Activated T-cell treated with anti-CD3 and anti-CD28 coated beads, Interleukin-2, amount 50 U/mL, for 72 hours (primary cell): ENCODE measurements at places on chromosomes 2 and 18. TPM values are rescaled to one million over a fixed set of nuclear protein-coding genes. Genes with fewer than 3 reads are reported as not detected.
A peak's percentile ranks its signal among the peaks of the same experiment; 100 is the strongest.

The FZD7 gene
- 1.1 TPM for total RNA-seq

The AGXT gene
- total RNA-seq, result not detected

The DLGAP1 gene
- 0.17 TPM for total RNA-seq

The SERPINB8 gene
- total RNA-seq, result 18.6 TPM

- H3K27ac ChIP-seq, result no peak overlapping the region
- no peaks in the 10 kb centered on the region for H3K36me3 ChIP-seq
- H3K4me1 ChIP-seq, result peaks cover 13% of the 10 kb centered on the region
- no peaks in the 10 kb centered on the region for H3K27me3 ChIP-seq
These were observed 303.0 kb downstream of the ICOS start for GRCh38 chr2:204239411-204240165.

DNA sequence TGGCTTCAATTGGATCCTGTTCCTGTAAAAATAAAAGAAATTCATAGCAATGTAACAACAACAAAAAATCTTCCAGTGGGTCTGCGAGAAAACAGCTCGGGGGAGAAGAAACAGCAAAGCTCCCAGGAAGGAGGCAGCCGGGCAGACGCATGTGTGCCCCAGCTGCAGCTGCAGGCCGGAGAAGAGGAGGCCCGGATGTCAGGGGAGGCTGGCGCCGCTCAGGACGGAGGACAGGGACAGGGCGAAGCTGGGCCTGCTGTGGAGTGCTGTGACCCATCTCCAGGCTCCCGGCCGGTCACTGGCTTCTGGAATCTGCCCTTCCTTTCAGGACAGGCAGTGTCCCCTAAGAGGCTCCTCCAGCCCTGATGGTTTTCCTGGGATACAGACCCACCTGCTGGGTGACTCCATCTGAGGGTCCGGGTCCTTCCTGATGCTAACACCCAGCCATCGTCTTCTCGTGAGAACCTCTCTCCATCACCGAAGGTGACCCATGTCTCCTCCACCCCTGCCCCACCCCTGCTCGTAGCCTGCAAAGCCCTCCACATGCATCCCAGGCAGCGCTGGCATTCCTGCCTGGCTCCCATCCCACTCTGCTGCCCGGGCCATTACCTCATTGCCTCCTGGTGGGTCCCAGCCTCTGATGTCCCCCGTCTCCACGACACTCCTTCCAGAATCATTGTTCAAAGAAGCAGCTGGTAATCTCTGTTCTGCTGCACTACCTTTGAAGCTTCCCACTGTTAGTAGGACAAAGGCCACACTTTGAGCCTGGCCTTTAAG is 145.4 kb upstream of the TWIST2 start:
- no peak overlapping the region for H3K4me3 ChIP-seq
- peaks cover 4% of the 10 kb centered on the region for H3K27me3 ChIP-seq
- H3K27ac ChIP-seq, result no peak overlapping the region
- H3K36me3 ChIP-seq, result no peaks in the 10 kb centered on the region
- DNase-seq, result no peak

The LYPD1 gene
- not detected for total RNA-seq

DNA sequence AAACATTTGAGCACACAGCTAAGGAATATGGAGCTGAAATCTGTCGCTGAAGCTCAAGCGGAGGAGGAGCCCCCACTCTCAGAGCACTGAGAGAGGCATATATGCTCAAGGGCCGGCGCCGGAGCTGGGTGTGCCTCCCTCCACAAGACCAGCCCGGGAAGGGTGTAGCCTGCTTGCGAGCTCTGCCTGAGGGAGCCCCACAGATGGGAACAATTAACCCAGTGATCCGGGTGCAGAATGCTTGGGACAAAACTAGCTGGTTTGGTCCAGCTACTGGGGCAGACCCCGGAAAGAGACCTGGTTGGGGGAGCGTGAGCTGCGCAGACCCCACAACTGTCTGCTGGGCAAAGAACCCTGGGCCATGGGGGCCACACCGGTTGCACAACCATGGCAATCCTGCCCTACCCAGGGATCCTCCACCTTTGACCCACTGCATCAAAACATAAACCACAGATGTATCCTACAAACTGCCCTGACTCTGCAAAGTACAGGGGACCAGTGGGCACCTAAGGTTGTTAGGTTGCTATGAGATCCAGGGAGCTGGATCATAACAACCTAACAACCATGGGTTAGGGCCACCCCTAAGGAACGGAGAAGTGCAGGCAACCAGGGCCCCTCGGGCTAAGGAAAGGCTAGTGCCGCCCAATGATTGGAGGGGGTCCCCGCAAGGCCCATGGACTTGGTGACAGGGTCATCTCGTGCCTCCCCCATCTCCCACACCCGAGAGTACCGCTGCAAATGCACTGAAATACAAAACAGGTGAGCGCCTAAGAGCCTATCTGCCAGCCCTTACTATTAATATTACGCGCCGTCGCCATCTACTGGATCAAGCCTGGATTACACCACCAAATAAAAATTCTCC is 53.4 kb upstream of the SCN1A start:
- H3K4me1 ChIP-seq, result no peaks in the 10 kb centered on the region
- DNase-seq, result peak; percentile 23
- no peaks in the 10 kb centered on the region for H3K36me3 ChIP-seq
- H3K27me3 ChIP-seq, result no peaks in the 10 kb centered on the region
- H3K4me3 ChIP-seq, result no peak overlapping the region
- H3K27ac ChIP-seq, result no peak overlapping the region

The BOLL gene
- total RNA-seq, result 0.10 TPM

GRCh38 chr2:224598678-224599077 is 13.5 kb upstream of the CUL3 start:
- DNase-seq, result no peak
- H3K4me3 ChIP-seq, result no peak overlapping the region
- no peaks in the 10 kb centered on the region for H3K36me3 ChIP-seq
- peaks cover 18% of the 10 kb centered on the region for H3K4me1 ChIP-seq
- H3K27me3 ChIP-seq, result peaks cover 6% of the 10 kb centered on the region

DNA sequence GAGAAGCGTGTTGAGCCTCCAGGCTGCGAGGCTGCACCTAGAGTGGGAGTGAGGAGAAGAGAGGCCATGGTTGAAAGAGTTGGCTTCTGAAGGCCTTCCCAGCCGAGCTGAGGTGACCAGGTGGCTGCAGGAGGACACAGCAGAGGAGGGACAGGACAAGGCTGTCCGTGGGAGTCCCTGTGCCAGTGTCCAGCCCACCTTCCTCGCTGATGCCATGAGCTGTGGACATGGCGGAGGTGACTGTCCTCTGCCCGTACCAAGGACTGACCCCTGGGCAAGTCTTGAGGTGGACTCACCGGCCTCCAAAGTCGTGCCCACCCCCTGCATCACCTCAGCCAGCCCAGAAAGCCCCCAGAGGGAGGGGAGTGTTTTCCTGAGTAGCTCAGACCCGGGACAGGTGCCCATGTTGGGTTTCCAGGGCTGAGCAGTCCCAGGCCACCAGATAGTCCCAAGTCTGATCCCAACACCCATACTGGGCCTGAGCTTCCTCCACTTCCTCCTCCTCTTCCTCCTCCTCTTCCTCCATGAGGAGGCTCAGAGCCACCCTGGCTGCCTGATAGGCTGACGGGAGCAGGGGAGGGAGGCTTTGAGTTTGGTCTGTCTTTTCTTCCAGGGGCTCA is 43.0 kb upstream of the FOSL2 start:
- H3K4me1 ChIP-seq, result peaks cover 51% of the 10 kb centered on the region
- no peaks in the 10 kb centered on the region for H3K36me3 ChIP-seq
- H3K27me3 ChIP-seq, result no peaks in the 10 kb centered on the region
- peak overlapping the region; percentile 34 for H3K4me3 ChIP-seq
- H3K27ac ChIP-seq, result peak overlapping the region; percentile 83

The PTPRN gene
- total RNA-seq, result 2.5 TPM

GRCh38 chr2:235382179-235382578 is 111.7 kb upstream of the AGAP1 start:
- no peaks in the 10 kb centered on the region for H3K4me1 ChIP-seq
- no peak overlapping the region for H3K27ac ChIP-seq
- DNase-seq, result no peak
- no peaks in the 10 kb centered on the region for H3K36me3 ChIP-seq
- peaks cover 12% of the 10 kb centered on the region for H3K27me3 ChIP-seq

DNA sequence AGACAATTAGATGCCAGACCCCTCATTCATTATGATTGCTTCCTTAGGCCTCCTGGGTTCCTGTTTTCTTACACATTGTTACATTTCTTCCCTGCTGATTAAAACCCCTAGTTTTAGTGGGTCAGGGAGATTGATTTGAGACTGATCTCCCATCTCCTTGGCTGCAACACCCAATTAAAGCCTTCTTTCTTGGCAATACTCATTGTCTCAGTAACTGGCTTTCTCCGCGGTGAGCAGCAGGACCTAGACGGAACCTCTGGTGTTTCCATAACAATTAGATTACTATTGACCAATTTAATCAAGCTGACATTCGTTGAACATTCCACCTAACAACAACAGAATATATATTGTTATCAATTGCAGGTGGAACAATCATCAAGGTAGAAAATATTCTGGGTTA is 1676.4 kb upstream of the SLC39A10 start:
- no peaks in the 10 kb centered on the region for H3K27me3 ChIP-seq
- H3K4me3 ChIP-seq, result no peak overlapping the region
- H3K27ac ChIP-seq, result no peak overlapping the region
- DNase-seq, result no peak
- H3K36me3 ChIP-seq, result no peaks in the 10 kb centered on the region
- no peaks in the 10 kb centered on the region for H3K4me1 ChIP-seq

The SIX3 gene
- total RNA-seq, result not detected

DNA sequence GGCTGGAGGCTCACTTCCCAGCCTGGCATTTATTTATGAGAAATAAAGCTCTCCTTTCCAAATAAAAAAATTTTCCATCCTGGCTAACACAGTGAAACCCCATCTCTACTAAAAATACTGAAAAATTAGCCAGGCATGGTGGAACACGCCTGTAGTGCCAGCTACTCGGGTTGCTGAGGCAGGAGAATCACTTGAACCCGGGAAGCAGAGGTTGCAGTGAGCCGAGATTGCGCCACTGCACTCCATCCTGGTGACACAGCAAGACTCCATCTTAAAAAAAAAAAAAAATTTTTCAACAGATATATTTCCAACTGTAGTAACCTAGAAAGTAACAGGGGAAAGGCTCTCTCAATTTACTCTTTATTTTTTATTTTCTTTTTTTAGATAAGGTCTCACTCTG is 6.1 kb upstream of the PCBP1 start:
- H3K4me1 ChIP-seq, result peaks cover 67% of the 10 kb centered on the region
- H3K36me3 ChIP-seq, result peaks cover 36% of the 10 kb centered on the region
- DNase-seq, result no peak
- peak overlapping the region; percentile 79 for H3K4me3 ChIP-seq
- no peaks in the 10 kb centered on the region for H3K27me3 ChIP-seq

GRCh38 chr2:167254721-167255120 is 366.4 kb downstream of the XIRP2 start:
- no peak overlapping the region for H3K4me3 ChIP-seq
- H3K36me3 ChIP-seq, result no peaks in the 10 kb centered on the region
- DNase-seq, result no peak
- H3K4me1 ChIP-seq, result no peaks in the 10 kb centered on the region
- H3K27ac ChIP-seq, result no peak overlapping the region

GRCh38 chr18:13291299-13291698 is 72.7 kb downstream of the LDLRAD4 start:
- H3K4me1 ChIP-seq, result peaks cover 96% of the 10 kb centered on the region
- no peak overlapping the region for H3K27ac ChIP-seq
- H3K4me3 ChIP-seq, result peak overlapping the region; percentile 56
- no peaks in the 10 kb centered on the region for H3K27me3 ChIP-seq
- no peaks in the 10 kb centered on the region for H3K36me3 ChIP-seq
- DNase-seq, result no peak

DNA sequence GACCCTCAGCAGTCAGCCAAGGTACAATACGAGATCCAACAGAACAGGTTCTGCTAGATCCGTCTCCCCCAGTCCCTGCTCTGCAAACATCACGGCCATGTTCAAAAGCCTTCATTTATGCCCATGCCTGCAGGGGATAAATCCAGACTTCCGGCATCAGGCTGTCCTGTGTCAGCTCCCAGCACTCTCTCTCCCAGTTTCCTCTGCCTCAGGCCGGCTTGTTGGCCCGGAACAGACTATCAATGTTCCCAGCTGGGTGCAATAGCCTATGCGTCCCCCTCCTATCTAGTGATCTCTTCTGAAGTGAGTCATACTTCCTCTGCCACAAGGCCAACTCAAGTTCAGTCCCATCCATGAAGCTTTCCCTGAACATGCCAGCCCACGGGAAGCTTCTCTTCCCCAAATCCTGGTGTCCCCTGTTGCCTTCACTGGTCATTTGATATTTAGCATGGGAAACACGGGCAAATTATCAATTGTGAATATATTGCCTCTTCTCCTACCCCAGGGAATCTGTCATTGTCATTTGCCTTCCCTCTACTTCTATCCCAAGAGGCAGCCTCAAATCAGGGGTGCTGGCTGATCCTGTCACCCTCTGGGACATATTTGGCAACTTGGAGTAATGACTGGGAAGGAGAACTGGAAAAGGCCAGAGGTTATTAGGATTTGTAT is 51.1 kb downstream of the CAPN13 start:
- no peaks in the 10 kb centered on the region for H3K4me1 ChIP-seq
- no peaks in the 10 kb centered on the region for H3K36me3 ChIP-seq
- no peak overlapping the region for H3K4me3 ChIP-seq
- H3K27me3 ChIP-seq, result peaks cover 27% of the 10 kb centered on the region

GRCh38 chr2:107407974-107408373 is 418.7 kb upstream of the RGPD4 start:
- no peak overlapping the region for H3K4me3 ChIP-seq
- H3K4me1 ChIP-seq, result no peaks in the 10 kb centered on the region
- no peaks in the 10 kb centered on the region for H3K36me3 ChIP-seq
- no peak for DNase-seq

The EMILIN1 gene
- 1.0 TPM for total RNA-seq

- no peaks in the 10 kb centered on the region for H3K4me1 ChIP-seq
- no peak overlapping the region for H3K27ac ChIP-seq
- H3K4me3 ChIP-seq, result no peak overlapping the region
- peaks cover 1% of the 10 kb centered on the region for H3K36me3 ChIP-seq
- no peaks in the 10 kb centered on the region for H3K27me3 ChIP-seq
These were observed 9.6 kb upstream of the NT5C1B start for GRCh38 chr2:18598848-18599484.

The CIB4 gene
- total RNA-seq, result not detected

- H3K27me3 ChIP-seq, result no peaks in the 10 kb centered on the region
- H3K27ac ChIP-seq, result no peak overlapping the region
- no peak overlapping the region for H3K4me3 ChIP-seq
- H3K4me1 ChIP-seq, result peaks cover 26% of the 10 kb centered on the region
These were observed 20.5 kb upstream of the IL1RL2 start for GRCh38 chr2:102166189-102166845.

DNA sequence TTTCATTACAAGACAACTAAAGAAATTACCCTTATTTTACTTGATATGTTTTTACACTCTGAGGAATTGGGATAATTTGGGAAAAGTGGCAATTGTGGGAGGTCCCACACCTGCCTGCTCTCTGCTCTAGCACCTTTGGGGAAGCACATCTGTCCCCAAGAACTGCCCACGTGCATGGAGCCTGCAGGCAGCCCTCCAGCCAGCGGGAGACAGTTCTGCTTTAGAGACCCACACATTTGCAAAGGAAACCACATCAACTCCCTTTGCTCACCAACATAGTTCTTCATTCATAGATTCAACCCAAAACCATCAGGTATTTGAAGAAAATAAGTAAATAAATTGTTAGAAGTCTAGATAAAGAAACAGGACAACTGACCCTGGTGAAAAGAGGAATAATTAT is 239.9 kb upstream of the ID2 start:
- peaks cover 17% of the 10 kb centered on the region for H3K27me3 ChIP-seq
- H3K4me1 ChIP-seq, result peaks cover 14% of the 10 kb centered on the region
- no peak overlapping the region for H3K27ac ChIP-seq
